Stimulated activated CD4-positive, alpha-beta T cell treated with anti-CD3 and anti-CD28 coated beads, Interleukin-4, amount 100 ng/mL, for 24 hours (primary cell): ENCODE measurements at places on chromosomes 6 and 20.
A peak's percentile ranks its signal among the peaks of the same experiment; 100 is the strongest.

DNA sequence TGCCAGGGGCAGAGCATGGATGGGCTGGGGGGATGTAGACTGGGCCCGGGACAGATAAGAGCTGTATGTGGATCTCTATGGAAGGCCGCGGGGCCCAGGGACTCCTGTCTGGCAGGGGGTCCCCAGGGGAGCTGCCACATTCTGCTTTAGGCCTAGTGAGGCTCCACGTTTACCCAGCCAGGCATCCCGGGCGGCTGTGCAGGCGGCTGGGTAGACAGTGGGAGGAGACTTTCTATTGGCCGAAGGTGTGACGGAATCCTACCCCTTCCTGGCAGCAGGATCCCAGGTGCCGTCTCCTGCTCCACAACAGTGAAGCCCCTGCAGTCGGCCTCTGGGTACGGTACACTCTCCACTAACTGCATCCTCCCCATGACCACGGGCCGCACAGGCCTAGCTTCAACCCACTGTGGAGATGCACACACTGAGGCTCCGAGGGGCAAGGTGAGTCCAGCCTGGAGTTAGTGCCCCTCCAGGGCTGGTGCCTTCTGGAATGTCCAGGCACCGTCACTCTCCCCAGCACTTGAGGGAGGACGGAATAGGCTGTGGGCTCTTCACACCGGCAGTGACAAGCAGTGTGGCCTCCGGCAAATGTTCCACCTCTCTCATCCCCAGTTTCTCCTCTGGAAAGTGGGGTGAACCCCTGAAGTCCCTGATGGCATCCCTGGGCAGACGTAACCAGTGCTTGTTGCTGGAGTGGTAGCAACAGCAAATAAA lies 36.8 kb upstream of the ZBP1 start:
- no peak for DNase-seq

GRCh38 chr6:25868436-25869183 lies 5.4 kb downstream of the SLC17A3 start:
- DNase-seq: no peak

DNA sequence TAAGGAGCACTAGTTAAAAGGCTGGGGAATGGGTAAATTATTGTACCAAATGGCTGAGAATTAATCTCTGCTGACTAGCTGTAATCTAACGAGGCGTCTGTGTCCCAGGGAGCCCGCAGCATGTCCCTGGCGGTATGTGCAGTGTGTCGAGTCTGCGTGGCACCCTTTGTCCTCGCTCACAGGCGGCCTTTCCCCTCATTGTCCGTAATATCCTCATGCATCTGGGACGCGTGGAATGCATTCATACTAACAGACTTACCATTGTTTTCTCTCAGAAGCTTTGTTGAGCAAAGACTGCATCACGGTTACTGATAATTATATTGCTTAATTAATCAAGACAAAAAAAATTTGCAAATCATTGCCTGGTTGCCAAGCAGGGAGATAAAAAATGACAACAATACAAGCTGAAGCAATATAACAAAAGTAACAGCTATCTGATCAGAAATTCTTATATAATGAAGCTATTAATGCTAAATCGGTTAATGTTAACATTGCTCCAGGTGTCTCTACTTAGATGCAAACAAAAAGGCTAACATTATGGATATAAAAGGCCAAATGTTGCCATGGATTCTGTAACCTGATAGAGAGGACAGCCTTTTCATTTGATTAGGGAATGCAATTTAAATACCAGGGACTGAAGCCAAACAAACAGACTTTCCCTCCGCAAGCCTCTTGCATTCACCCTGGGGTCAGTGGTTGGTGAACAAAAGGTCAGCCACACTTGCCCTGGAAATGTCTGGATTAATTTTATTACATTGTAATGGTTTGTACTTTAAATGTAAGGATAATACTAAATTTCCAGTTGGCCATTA lies 124.8 kb downstream of the INSM1 start:
- DNase-seq: no peak

DNA sequence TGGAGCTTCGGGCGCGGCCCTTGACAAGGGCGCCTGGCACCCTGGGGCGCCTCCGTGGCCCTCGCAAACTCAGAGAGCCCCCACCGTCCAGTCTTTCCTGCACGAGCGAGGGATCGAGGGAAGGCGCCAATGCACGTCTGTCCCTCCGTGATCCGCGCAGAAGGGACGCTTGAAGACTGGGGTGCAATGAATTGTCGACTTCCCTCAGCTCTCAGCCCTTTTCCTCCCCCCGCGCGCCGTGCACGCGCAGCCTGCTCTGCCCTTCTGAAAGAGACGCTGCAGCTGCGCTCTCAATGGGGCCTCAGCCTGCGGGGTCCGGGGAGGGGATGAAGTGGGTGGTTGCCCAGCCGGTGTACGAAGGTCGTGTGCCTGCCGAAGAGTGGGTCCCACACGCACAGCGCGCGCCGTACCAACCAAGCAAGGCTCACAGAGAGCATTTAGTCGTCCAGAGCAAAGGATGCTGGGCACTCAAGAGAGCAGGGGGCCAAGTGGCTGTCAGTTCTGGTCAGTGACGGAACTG lies 5.5 kb upstream of the SOX4 start:
- peak; percentile 13 for DNase-seq

DNA sequence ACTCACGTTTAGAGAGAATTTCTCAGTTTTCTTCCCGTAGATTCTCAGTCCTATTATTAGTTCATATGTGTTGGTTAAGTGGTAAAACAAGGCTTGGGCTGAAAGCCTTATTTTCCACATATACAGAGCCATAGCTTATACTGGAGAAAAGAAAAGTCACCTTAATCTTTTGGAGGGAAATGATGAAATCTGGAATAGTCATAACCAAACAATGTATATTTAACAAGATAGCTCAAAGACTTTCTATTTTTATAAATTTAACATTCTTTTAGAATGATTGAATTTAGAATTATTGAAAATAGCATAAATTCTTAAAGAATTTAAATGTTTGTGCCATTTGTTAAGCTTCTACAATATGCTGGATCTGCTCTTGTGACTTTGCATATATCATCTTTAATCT lies 85.8 kb downstream of the CDKAL1 start:
- DNase-seq: no peak

GRCh38 chr6:105370351-105370750 lies 32.5 kb downstream of the PREP start:
- no peak for DNase-seq

GRCh38 chr20:22071841-22072240 lies 366.4 kb downstream of the PAX1 start:
- no peak for DNase-seq

DNA sequence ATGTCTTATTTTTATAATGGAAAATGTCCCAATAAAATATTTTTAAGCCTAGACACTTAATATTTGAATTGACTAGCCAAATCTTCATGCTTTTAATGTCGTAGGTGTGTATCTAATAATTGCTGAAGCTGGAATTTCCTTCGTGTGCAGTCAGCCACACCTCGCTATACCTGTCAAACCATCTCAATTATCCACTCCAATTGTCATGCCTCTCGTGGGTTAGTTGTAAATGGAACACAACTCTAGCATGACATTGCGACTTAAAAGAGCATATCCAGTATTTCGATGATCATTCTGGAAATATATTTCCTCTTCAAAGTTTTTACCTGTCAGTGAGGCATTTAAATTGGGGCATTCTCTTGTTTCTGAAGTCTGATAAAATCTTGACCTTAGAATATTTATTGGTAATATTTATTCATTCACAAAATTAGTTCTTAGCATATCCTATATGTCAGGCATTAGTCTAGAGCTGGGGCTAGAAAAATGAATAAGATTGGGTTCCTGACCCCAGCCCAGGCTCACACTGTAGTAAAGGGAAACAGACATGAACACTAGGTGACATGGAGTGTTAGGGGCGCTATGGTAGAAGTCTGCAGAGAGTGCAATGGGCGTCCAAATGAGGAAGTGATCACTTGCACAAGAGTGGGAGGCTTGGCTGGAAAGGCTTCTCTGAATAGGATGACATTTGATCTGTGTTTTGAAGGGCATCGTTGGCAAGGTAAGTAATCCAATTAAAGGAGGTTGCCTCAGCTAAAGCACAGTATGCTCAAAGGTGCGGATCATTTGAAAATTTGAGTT lies 11.0 kb upstream of the CFAP206 start:
- no peak for DNase-seq

DNA sequence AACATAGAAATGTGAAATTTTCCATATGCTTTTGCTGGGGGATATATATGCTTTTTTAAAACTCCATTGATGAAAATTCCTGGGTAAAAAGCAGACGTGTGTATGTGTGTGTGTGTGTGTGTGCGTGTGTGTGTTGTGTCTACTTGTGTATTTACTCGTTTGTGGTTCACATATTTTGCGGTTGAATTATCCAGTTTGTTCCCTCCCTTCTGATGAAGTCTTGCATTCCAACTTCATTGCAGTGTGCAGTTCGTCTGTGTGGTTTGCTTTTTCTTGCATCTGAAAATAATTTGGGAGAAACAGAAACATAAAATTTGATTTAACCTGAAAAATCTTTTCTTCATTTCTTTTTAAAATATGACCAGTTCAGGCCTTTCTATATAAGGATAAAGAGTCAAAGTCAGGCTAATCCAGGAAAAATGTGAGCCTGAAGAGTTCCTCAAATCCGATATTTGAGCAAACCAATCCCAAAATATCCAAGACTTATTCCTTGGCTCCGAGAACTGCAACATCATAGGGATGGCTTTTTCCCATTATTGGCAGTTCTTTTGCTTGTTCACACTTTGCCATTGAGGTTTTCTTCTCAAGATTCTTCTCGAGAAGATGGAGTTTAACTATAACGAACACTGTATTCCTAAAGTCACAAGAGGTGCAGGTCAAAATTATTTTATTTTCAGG lies 202.2 kb upstream of the CCN2 start:
- no peak for DNase-seq

DNA sequence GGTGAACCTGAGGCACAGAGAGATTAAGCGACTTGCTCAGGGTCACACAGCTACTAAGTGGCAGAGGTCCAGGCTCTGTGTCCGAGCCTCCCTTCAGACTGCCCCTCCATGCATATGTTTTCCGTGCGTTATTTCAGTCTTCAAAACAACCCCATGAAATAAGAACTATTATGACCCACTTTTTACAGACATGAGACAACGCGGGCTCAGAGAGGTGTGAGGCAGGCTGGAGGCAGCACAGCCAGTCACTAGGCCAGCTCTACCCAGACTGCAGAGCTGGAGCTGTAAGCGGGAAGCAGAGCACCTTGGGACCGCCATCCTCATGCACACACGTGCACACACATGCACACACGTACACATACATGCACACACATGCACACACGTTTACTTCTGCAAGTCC lies 62.3 kb downstream of the PSMG4 start:
- DNase-seq: no peak

- no peak for DNase-seq
Measured at GRCh38 chr6:51960419-51960818, 127.0 kb downstream of the PKHD1 start.

GRCh38 chr20:2151858-2152281 lies 50.2 kb downstream of the STK35 start:
- no peak for DNase-seq

DNA sequence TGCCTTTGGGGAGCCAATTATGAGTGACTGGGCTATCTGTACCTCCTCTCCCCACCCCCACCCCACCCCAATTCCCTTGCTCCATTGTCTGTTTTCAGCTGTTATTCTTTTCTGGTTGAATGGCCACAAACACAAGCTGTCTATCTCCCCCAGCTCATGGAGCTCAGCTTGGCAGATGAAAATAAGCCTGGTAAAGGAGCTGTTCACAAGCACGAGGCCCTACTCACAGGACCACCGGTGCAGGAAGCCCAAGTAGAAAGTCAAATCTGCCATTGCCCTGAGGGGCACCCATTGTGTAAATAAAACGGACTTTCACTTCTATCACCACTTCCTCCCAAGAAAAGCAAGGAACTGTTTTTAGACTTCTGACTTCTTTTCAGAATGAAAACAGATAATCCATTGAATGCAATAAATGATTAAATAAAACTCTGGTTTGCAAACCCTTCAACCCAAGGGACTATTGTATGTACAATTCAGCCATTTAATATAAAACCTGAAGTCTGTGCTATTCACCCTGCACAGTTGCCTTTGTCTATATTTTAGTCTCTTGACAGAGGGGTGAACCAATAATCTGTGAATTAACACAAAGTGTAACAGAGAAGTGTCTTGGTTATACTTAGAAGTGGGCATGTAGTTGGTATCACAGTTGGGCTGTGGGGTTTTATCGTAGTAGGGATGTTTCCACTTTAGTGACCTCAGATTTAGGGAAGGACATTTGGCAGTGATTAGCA lies 27.7 kb downstream of the RIPOR2 start:
- no peak for DNase-seq

- DNase-seq: no peak
Measured at GRCh38 chr6:17278289-17279063, 2.7 kb upstream of the RBM24 start.

DNA sequence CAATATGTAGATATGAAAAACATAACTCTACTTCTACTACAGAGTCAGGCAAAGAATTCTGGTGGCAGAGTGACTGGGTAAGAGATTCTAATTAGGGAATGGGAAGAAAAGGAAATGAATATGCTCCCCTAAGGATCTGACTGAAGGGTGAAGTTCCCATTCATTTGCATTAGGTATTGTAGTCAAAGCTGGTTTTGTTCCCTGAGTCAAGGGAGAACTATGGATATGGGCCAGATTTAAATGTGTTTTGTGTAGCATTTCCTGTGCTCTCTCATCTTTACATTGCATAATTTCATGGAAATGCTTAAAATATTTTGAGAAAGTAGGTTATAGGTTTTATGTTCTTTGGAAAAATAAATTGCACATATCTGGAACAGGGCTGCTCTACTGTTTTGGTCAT lies 299.7 kb downstream of the BTBD3 start:
- no peak for DNase-seq

GRCh38 chr6:70551566-70551965 lies 15.2 kb upstream of the SDHAF4 start:
- no peak for DNase-seq

GRCh38 chr6:33431880-33432541 lies 12.1 kb downstream of the SYNGAP1 start:
- DNase-seq: no peak

DNA sequence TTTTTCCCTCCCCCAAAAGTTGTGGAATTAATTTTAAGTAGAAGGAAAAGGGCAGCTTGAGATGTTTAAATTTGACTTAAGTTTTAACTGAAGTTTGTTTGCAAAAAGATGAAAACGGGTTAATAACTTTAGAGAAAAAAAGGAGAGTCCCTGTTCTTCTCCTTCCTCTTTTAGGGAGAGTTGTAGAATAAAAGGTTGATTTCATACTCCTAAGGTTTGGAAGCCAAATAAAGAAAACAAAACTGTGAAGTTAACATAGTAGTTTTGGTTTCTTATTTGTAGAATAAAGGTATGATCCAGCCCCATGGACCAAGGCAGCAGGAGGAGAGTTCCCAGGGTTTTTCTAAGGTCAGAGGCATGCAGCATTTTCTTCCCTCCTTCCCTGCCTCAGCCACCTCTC lies 33.4 kb downstream of the FOXO3 start:
- DNase-seq: no peak

DNA sequence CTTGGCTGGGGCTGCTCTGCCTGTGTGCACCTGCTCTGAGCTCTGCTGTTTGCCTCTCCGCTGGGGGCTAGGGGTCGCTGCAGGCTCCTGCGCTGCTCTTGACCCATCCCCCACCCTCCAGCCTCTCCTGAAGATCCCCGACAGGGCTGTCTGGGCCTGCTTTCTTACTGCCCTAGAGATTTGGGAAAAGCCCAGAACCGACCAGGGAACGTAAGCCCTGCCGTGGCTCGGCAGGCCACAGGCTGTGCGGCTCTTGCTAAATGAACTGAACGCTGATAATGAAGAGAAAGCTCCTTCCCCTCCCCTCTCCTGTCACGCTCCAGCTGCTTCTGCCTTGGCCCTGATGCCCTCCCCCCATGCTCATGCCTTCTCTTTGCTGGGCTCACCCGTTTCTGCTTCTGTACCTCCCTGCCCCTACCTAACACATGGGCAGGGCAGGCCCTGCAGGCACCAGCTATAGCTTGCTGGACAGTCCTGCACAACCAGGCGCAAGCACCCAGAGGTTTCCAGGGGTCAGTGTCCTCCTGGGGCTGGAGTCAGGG lies 32.0 kb upstream of the PCMTD2 start:
- no peak for DNase-seq
